ENCODE measurements at places on chromosomes 3 and 15.

DNA sequence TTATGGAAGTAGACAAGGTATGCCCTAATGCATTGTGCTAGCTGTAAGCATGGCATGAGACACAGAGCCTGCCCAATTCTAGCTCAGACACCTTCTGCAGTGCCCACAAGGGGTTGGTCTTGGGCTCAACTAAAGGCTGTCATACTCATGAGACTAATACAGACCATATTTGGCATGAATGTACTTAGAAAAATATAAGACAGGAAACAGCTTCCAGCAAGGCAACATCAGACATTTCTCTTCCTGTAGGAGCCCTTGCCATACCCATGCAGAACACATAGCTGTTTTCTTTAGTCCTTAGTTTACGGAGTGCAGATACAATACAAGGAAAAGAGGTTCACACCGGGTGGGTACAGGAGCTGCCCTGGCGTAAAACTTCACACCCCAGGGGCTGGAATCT lies 30.5 kb upstream of the NR1I2 start:
- DNase-seq = no peak

DNA sequence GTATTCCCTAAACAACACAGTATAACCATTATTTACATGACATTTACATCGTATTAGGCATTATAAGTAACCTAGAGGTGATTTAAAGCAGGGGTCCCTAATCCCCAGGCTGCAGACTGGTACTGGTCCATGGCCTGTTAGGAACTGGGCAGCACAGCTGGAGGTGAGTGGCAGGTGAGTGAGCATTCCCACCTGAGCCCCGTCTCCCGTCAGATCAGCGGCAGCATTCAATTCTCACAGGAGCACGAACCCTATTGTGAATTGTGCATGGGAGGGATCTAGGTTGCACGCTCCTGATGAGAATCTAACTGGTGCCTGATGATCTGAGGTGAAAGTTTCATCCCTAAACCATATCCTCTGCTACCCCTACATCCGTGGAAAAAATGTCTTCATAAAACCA lies 138.2 kb downstream of the ATP10A start:
- no peak for DNase-seq

DNA sequence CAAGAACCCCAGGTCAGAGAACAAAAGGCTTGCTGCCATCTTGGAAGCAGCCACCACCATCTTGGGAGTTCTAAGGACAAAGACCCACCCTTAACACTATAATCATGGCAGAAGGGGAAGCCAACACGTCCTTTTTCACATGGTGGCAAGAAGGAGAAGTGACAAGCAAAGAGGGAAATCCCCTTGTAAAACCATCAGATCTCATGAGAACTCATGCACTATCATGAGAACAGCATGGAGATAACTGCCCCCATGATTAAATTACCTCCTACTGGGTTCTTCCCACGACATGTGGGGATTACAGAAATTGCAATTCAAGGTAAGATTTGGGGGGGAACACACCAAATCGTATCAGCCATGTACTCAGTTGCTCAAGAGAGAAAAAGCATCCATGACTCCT lies 21.1 kb upstream of the GBE1 start:
- DNase-seq = no peak

- no peak for DNase-seq
Observed at GRCh38 chr3:188950832-188951489, 220.8 kb upstream of the TPRG1 start.

- DNase-seq = no peak
Observed at GRCh38 chr3:120855665-120856437, 52.2 kb upstream of the STXBP5L start.

- DNase-seq = no peak
Observed at GRCh38 chr3:25578059-25578458, 86.6 kb downstream of the TOP2B start.

- DNase-seq = no peak
Observed at GRCh38 chr15:23384371-23384770, 29.8 kb downstream of the GOLGA8S start.

DNA sequence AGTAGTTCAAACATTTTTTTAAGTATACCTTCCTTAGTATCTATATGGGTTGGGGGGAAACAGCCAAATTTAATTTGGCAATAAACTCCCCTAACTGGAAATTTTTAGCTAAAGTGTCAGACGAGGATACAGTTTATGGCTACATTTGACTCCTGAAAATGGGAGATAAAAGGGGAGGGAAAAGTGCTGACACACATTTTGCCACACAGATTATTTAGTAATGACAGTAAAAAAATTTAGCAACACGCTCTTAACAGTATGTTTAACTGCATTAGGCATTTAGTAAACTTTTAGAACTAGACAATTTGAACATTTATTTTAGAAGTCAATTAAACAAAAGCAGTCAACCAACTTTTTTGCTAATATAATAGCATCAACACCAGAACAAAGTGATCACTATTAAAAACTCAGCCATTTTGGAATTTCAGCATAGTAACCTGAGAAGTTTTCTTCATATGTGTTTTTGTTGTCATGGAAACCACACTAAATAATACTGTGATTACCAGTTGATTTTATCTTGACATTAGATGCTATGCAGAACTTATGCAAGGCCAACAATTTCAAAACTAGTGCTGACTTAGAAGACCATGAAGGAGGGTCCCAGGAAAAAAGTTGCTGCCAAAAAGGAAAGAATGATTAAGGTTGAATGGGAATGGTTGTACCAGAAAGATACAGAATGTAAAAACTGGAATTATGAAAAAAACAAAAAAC lies 47.0 kb upstream of the TFG start:
- no peak for DNase-seq

Measured in effector CD4-positive, alpha-beta T cell (primary cell).